ENCODE measurements at places on chromosomes 1 and 21. TPM values are rescaled to one million over a fixed set of nuclear protein-coding genes. Genes with fewer than 3 reads are reported as not detected.

DVL1 gene
- total RNA-seq, result 35.6 TPM

PLEKHN1 gene
- 1.9 TPM for total RNA-seq

OPRD1 gene
- not detected for total RNA-seq

GJB4 gene
- not detected for total RNA-seq

TTC39A gene
- total RNA-seq, result not detected

SPATA46 gene
- total RNA-seq, result not detected

AJAP1 gene
- total RNA-seq, result not detected
